Lung (tissue), 17 donors: ENCODE measurements at places on chromosomes 7 and 10. TPM values are rescaled to one million over a fixed set of nuclear protein-coding genes. Genes with fewer than 3 reads are reported as not detected.

MBL2 gene
- 0.06 TPM for total RNA-seq

ZWINT gene
- 9.0 TPM for total RNA-seq

ZNF316 gene
- 38.5 TPM for total RNA-seq

PILRA gene
- total RNA-seq: 9.9 TPM

CRPPA gene
- total RNA-seq: 8.6 TPM
